ENCODE measurements at places on chromosomes 11 and 22.
A peak's percentile ranks its signal among the peaks of the same experiment; 100 is the strongest.

GRCh38 chr11:8694137-8694536 is 11.5 kb downstream of the RPL27A start:
- DNase-seq, result peak; percentile 18

DNA sequence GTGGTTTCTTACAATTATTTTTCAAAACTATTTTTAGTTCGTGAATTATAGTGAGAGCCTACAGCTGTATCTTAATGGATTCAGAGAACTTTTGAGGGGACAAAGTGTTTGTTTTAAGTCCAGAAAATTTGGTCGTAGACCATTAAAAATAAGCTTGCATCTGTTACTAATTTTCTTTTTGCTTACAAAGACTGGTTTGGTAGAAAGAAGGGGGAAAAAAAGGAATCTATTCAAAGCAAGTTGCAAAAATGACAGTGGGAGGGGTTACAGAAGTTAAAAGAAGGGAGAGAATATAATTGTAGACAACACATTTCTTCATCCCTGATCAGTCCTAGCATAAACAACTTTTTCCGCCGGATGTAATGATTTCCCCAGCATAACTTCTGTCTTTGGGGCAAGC is 72.1 kb downstream of the AMOTL1 start:
- no peak for DNase-seq

DNA sequence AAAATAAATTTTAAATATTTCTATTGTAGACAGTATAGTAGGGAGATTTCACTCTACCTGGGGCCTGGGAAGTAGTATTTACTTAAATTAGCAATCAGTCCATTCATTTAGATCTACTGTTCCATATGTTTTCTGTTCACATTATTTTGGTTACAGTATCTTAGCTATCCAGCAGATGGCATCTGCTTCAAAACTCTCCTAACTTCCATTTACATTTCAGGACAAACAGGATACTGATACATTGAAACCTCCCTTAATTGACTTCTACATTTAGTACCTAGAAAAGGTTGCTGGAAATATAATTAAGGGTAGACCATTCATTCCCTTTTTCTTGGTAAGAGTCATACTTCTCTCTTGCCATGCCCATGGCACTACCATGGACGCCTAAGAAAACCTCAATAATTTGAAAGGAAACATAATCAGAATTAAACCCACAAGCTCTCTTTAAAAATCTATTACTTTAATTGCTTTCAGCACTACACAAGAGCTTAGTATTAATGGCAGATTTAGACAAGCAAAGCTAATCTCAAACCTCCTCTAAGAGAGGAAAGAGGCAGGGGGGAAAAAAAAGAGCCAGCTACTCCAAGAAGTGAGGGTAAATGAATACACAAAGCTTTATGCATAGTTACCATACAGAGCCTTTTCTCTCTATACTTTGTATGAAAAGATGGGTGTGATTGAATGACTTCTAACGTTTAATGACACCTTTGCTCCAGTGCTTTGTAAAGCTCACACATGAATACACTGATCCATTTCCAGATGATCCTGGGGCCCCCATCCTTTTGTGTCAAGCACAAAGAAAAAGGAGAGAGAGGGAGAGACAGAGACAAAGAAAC is 131.2 kb upstream of the MTMR2 start:
- DNase-seq, result no peak

- no peak for DNase-seq
Measured at GRCh38 chr11:36465449-36466163, 44.5 kb downstream of the TRAF6 start.

DNA sequence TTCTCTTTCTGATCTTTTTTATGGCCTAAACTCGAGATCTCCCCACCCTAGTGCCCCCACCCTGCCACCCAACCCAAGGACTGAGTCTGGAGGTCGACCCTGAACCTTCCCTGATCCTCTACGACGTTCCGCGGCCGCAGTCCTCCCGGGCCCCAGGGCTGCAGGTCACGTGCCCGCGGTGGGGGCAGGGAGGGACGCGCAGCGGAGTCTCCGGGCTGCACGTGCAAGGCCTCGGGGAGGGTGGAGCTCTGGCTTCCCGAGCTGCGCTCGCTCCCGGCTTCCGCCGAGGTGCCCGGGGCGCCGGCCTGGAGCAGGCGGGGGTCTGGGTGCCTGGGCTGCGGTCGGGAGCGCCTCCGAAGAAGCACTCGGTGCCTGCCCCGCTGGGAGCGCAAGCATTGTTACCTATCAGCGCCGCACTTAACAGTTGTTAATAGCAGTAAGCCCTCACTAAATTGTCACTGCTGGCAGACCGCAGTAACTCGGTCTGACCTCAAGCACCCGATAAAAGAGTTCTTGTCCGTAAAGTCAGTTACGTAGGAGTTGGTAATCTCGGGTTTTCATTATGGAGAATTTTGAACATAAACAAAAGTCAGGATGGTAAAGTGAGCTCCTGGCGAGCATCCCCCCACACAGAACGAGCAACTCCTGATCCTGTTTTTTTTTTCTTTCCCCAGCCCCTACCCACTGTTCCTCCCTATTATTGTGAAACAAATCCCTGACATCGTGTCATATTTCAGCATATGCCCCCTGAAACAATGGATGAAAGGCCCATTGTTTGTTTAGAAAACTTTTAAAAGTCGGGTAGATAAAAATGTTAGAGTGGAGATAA is 69.7 kb upstream of the EP300 start:
- DNase-seq, result peak; percentile 95

GRCh38 chr11:62705413-62705812 is 1.8 kb downstream of the BSCL2 start:
- DNase-seq, result no peak

DNA sequence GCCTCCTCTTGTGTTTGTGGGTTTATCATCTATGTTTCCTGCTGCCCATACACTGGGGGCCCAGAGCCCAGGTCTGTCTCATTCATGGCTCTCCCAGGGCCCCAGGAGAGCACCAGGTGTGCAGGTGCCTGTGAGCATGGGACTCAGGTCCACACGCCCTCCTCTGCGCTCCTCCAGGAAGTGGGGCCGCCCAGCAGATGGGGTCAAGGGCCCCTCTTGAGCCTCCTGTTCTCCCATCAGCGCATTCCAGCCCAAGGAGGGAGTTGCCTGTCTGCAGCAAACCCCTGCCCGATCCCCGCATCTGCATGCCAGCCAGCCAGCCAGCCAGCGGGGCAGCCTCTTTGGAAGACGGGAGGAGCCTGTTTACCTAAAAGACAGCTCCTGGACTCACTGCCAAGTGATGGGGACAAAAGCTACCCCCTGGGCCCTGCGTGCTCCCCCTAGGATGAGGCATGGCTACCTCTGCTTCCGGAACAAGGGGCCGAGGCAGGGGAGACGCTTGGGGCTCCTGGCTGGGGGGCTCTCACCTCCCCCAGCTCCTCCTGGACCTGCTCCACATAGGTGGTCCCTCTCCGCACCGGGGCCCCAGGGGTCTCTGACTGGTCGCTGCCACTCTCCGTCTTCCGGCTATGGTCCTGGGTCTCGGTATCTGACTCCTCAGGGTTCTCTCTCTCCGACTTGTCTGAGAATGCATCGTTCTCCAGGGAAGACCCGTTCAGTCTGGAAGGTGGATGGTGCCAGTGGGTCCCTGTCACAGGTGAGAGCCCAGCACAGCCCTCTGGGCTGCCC is 49.7 kb upstream of the CARS1 start:
- DNase-seq, result peak; percentile 48

GRCh38 chr22:37318364-37319109 is 36.2 kb downstream of the CYTH4 start:
- no peak for DNase-seq

- DNase-seq, result no peak
Measured at GRCh38 chr11:95262994-95263765, 32.2 kb upstream of the SESN3 start.

- peak; percentile 95 for DNase-seq
Measured at GRCh38 chr11:63023841-63024648, 8.4 kb upstream of the SLC22A8 start.

- DNase-seq, result no peak
Measured at GRCh38 chr11:30346068-30346688, 23.3 kb downstream of the ARL14EP start.

DNA sequence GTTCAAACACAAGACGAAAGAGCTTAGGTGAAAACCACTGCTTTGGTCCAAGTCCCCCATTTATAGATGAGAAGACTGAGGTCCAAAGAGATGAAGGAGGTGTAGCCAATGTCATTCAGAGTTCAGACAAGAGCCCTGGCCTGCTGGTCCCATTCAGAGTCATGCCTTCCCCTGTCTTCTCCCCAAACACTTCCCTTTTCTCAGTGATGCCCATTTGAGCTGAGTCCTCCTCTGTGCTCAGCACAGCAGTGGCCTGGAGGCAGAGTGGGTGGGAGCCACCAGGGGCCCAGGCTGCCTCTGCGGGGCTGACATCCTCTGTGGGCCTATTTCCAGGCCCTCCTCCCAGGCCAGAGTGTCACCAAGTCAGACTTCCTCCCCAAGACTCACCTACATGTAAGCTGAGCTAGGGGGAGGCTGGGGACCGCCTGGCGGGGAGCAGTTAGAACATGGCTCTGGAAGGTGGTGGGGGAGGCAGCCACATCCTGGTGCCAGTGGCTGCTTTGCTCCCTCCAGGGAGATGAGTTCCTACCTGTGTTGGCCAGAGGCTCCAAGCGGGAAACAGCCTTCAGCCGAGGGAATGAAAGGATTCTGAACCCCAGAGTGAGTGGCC is 22.4 kb upstream of the LRRC10B start:
- DNase-seq, result no peak

DNA sequence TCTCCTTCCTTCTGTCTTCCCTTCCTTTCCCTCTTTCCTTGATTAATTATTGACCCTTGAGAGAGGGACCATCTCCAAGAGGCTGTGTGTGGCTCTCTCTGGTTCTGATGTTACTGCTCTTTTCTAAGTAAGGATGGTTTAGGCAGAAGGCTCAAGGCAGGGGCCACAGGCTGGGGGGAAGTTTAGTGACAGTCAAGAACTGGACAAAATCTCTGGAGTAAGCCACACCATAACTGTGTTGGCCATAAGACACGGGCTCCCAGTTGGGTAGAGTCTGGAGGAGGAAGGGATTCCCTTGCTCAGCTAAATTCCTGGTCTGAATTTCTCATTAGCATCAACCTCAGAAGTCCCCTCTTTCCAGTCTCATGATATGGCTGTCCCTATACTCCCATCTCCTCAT is 74.7 kb downstream of the BUD13 start:
- DNase-seq, result no peak
